ENCODE measurements at places on chromosomes 2 and 18.

DNA sequence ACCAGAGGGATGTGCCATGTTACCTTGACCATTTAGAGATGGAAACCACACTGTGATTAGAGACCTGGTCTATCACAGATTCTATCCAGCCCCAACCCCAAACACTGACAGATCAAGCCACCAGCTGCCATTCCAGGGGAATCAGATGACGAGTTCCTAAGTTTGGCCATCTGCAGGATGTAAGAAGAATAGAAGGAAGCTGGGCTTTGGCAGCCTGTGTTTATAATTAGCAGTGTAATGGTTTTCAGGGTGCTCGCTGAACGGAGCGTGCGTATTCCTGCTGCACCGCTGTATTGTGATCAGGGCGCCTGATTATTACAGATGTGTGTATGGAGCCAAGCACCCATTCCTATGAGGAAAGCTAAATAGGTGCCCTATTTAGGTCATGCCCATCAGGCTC, 138.1 kb downstream of the LRRC30 start:
- DNase-seq: no peak

- DNase-seq: no peak
These were observed 22.4 kb downstream of the GAREM2 start for GRCh38 chr2:26195040-26195984.

DNA sequence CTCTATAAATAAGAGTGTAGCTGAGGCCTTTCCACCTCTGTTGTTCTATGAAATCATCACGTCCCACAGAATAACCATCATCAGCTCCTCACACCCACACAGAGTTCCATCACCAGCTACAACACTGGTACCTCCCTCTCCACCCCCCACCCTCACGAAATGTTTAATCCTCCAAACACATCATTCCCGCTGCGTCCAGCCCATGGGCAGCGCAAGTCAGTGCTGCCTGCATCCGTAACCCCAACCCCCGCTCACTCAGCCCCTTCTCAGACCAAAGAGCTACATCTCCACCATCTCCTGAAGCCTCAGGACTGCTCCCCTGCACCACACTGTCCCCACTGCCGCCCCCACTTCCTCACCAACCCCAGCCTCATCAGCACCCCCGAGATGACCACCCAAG, 19.4 kb downstream of the DNMT3A start:
- no peak for DNase-seq

DNA sequence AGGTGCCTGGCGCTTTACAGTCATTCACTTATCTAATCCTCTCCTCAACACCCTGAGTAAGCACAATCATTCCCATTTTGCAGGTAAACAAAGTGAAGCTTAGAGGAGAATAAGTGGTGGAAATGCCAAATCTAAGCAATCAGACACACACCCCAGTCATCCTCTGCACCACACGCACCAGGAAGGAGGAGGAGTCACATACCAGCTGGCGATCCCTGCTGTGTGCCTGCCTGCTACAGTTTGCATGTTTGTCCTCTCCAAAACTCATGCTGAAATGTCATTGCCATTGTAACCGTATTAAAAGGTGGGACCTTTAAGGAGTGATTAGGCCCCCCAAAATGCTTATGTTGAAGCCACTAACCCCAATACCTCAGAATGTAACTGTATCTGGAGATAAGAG, 93.7 kb downstream of the LOXHD1 start:
- no peak for DNase-seq

DNA sequence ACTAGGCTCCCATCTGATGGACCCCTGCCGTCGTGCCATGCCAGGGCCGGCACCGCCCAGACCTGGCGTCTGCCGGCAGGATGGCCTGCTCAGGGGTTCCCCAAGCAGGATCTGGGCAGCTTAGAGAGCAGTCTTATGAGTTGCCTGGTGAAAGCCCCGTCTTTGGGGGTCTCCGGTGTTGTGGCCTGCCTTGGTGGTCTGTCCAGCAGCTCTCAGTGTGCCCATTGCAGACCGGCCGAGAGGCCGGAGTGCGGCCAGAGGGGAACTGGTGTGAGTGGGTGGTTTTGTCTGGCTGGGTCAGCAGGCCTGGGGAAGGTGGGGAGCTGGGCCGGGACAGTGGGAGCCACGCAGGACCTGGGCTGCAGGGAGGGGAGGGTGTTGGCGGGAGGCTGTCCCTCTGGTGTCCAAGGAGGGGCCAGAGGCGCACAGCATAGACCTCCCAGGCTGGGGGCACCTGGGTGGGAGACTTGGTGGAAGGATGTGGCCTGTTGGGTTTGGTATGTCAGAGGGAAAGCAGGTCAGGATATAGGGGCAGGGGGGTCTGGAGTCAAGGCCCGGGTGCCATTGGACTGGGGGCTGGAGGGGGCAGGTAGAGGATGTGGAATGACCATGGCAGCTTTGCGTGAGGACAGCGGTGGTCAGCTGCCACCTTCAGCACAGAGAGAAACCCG, 16.5 kb downstream of the GPC1 start:
- no peak for DNase-seq

GRCh38 chr2:192288295-192288694, 93.6 kb upstream of the TMEFF2 start:
- no peak for DNase-seq

GRCh38 chr18:77023102-77023782, 109.3 kb downstream of the MBP start:
- no peak for DNase-seq

DNA sequence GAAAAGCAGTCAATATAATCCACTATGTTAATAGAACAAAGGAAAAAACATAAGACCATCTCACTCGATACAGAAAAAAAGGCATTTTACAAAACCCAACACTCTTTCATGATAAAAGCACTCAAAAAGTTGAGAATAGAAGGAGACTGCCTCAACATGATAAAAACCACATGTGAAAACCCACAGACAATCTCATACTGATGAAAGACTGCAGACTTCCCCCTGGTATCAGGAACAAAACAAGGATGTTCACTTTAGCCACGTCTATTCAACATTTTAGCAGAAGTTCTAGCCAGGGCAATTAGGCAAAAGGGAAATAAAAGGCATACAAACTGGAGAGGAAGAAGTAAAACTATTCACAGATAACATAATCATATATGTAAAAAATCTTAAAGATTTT, 285.9 kb downstream of the EIPR1 start:
- no peak for DNase-seq

DNA sequence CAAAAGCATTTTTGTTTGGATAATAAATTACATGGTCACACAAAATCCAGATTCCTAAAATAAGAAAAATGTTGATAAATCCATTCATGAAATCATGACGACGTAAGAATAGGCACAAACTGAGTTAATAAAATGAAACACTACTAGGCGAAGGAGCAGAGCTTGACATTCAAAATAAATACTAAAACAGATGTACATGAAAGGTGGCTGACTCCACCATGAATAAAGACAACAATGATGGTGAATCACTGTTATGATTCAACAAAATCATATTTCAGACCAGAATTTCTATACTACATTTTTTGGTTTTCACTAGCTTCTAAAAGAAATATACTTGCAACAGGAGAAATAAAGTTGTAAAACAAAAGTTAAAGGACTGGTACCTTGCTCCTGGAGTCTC, 122.0 kb upstream of the RNU4ATAC start:
- no peak for DNase-seq

GRCh38 chr18:3664563-3665178, 214.7 kb downstream of the TGIF1 start:
- no peak for DNase-seq

GRCh38 chr18:59960272-59960671, 60.5 kb downstream of the PMAIP1 start:
- DNase-seq: no peak

DNA sequence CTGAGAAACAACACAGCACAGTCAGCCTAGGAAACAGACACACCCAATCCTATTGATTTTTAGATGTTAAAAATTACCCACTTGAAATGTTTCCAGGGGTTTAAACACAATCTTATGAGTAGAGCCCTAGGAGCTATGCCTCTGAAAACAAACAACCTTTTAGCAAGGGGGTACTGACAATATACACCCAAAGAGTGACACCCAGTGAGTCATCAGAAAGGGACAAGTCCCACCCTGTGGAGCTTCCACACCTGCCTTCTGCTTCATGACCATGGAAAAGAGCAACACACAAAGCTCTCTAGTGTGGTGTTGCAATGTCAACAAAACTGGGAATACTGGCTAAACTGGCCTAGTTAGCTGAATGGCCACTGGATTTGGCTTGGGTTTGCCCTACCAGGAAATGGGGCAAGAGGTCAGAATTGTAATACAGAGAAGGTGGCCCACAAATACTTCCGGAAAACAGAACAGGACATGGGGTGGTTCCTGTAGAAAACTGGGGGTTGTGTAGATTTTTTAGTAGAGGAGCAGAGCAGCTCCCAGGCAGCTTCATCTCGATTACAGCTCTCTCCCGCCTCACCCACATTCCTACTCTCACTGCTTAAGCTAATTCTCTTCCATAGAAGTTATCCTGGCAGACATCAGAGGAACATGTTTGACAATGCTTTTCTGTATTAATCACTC, 98.2 kb downstream of the GAREM1 start:
- no peak for DNase-seq

DNA sequence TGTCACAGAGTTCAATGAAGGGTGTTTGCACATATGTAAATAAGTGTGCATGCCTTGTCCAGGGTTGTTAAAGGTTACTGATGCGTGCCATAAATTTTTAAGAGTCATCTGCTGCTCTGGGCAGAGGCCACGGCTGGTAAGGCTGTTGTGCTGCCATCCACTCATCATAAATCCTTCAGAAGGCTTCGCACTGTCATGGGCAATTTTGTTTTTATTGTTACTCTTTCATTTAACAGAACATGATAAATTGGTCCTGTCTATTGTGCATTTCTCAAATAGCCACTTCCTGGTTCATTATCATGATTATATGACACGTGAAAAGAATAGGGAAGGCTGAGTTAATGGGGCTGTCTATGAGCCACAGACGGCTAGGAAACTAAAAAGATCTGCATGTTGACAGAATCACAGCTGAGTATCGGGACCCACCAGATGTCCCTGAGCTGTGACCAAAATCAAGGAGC, 634.3 kb upstream of the SOX11 start:
- DNase-seq: no peak

DNA sequence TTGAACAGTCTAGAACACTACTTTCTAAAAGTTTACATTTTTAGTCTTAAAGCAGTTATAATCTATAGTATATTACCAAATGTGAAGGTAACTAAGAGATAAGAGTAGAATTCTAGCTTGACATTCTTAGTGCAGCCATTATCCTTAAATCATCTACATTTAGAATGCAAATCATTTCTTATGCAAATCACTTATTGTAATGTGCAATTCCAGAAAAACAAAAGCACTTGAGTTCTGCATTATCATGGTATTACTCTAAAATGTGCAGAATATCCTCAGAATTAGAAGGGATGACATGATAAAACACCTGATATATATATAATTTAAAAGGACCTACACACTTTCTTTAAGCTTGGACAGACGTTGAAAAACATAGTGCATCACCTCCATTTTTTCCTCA, 712 bp upstream of the LRRTM4 start:
- no peak for DNase-seq

DNA sequence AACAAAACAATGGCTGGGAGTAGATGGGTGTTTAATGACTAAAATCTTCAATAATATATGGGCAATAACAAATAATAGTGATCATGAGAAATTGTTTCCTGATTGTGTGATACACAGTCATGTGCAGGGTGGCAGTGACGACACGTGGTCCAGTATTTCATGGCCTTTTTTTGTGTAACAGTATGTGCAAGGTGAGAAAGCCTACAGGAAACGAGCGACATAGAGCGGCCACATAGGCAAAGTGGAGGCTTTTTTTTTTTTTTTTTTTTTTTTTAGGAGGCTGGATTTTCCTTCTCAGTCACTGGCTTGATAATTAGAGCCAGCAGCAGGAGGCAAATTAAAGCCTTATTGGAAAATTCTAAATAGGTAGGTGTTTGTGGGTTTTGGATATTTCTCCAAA, 123.7 kb downstream of the MYO3B start:
- DNase-seq: no peak

DNA sequence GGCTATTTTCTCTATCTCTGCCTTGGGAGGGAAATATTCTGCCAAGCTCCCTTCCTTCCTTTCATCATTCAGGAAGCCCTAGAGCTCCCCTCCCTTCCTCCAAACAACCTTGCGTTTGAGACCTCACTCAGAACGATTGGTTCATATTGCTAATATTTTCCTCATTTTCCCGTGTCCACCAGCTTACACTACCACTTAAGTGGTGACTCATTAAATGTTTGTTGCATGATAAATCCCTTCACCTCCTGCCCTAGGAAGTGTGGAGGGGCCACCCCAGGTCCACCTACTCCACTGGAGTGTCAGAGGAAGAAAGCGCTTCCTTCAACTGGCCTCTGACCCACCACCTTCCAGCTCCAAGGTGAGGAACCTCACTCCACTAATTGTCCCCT, 2.3 kb upstream of the LPIN2 start:
- no peak for DNase-seq

DNA sequence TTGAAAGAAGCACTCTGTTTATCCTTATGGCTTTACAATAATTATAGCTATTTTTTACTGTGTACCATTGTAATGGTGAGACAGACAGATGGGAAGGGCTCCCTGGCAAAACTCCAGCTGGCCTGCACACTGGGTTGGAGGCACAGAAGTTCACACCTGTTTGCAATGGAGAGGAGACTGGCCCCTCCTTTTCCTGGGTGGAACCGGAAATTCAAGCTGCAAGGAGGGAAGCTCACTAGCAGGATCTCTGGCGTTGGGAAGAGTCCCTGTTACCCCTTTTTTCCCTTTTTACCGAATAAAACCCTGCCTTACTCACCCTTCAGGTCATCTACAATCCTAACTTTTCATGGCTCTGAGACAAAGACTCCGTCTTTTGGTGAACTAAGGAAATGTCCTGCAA, 100.3 kb upstream of the TFPI start:
- no peak for DNase-seq

DNA sequence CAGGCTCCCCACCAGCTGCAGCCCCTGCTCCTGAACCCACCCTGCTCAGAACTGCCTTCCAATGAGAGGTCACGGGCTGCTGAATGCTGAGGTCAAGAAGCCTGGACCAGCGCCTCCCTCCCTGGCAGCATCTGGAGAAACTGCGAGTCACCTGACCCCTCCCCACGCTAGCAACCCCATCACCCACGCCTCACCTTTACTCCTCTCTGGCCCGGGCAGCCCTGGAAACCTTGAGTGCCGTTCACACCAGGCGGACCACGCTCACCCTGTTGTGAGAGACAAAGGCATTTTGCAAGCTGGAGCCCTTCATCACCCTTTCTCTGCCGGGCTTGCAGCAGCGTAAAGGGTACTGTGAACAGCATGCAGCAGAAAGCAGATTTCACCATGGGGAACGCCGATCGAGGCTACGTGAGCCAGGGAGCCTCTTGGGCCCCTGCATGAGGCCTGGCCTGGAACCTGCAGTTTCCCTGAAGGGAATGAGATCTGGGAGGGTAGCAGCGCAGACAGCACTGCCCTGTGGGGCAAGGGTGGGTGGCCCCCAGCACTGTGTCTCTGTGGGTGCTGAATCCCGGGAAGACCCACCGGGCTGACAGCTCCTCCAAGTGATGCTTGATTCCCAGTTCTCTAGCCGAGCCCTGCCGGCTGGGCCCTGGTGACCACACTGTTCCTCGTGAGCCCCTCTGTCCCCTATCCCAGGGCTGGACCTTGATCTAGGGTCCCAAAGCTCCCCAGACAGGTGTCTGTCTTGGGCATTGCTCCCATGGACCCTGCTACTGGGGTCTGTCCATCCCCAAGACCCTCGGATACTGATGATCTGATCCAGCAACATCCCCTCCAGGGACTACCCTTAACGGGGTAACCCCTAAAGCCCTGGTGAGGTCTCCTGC, 53.8 kb downstream of the COL6A3 start:
- DNase-seq: no peak

GRCh38 chr2:137172162-137172561, 406.8 kb downstream of the THSD7B start:
- no peak for DNase-seq

Data from activated T-cell treated with anti-CD3 and anti-CD28 coated beads for 48 hours (primary cell).